ENCODE measurements at places on chromosomes 1 and 21.

GRCh38 chr1:42137766-42138165 is 15.4 kb upstream of the GUCA2B start:
- DNase-seq: no peak

- no peak for DNase-seq
Observed at GRCh38 chr1:204615881-204616280, 69.7 kb downstream of the LRRN2 start.

GRCh38 chr1:33317354-33317753 is 3.5 kb downstream of the A3GALT2 start:
- DNase-seq: no peak

GRCh38 chr1:92409946-92410549 is 76.7 kb downstream of the GFI1 start:
- DNase-seq: no peak

- no peak for DNase-seq
Observed at GRCh38 chr1:244782056-244782455, 53.4 kb upstream of the COX20 start.

GRCh38 chr1:231679109-231679508 is 52.5 kb downstream of the DISC1 start:
- no peak for DNase-seq

GRCh38 chr1:3135073-3135702 is 66.2 kb downstream of the PRDM16 start:
- no peak for DNase-seq

- DNase-seq: no peak
Observed at GRCh38 chr1:12343823-12344487, 114.1 kb downstream of the VPS13D start.

GRCh38 chr1:99570486-99571089 is 75.3 kb upstream of the PALMD start:
- DNase-seq: no peak

- DNase-seq: no peak
Observed at GRCh38 chr1:88298506-88298905, 385.6 kb upstream of the PKN2 start.

GRCh38 chr1:94998748-94999147 is 71.8 kb upstream of the CNN3 start:
- DNase-seq: no peak

DNA sequence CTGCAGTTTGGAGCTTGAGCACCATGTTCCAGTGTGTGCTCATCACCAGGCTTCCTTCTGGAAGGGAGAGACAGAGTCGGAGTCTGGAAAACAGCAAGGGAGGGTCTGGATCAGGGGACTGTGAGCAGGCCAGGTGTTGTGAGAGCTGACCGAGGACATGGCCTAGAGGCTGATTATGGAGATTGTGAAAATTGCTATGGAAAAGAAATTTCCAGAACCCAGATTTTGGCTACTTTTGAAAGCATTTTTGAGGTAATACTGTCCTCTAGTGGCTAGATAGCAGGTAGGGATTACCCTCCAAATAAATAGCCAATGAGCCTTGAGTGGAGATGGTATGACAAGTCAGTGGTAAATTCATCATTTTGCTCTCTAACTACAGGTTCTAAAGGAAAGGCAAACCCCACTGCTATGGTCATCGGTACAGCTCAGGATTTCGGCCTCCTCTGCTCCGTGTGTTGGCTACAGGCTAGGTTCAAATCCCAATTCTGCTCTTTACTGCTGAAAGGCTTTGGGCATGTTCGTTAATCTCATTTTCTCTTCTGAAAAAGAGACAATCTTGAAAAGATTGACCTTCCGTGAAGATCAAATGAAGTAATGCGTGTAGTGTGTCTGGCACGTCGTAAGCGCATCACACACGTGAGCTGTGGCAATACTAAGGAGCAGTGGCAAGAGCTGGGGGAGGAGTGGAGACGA is 1.0 kb upstream of the HAO2 start:
- peak; percentile 37 for DNase-seq

GRCh38 chr1:18795002-18795689 is 64.3 kb downstream of the TAS1R2 start:
- DNase-seq: no peak

DNA sequence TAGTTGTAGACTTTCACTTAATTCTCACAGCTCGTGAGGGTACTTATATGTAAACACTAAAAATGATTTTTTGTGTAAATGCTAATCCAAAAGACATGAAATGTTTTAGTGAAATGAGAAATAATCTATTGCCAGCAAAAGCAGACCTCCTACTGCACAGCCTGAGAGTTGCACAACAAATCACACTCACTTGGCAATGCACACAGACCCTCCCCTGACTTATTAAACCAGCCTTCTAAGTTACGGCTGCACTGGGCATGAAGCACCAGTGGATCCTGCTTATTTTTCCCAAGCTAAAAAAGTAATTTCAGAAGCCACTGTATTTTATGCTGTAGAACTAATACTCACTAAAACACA is 10.3 kb downstream of the ERRFI1 start:
- no peak for DNase-seq

DNA sequence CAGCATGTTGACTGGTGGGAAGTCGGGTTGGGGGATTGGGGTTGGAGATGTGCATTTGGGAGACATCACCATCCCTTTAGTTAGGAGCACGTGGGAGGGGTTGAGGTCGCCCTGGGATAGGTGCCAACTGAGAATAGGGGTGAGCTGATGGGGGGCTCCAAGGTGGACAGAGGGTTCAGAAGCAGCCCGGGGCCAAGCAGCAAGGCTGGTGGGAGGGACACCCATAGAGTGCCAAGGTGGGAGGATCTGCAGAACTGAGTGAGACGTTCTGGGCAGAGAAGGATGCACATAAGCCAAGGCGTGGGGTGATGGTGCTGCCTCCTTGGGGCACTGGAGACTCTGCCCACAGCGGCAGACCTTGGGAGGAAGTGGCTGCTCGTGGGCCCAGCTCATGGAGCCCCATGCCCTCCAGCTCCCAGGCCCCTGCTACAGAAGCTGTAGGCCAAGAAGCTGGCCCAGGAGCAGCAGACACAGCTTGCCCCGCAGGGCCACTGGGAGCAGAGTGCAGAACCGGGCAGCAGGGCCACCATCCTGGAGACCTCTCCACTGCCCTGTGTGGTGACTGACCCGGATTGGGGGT is 31.4 kb upstream of the PKP1 start:
- DNase-seq: no peak

DNA sequence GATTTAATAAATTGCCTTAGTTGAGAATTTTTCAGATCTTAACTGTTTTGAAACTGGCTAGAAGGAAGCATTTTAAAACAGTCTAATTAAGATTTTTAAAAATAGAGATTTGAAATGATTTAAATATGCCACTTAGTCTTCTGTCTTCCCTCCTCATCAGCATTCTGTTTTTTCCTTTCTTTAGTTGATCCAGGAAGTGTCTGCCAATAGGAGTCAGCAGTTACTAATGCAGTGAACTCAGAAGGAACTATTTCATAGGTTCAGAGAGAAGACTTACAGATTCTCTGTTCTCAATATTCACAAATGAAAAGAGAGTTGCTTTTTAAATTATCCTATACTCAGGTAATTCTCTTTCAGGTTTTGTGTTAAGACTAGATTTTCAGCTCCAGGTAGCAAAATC is 84.5 kb downstream of the RPS6KC1 start:
- no peak for DNase-seq

DNA sequence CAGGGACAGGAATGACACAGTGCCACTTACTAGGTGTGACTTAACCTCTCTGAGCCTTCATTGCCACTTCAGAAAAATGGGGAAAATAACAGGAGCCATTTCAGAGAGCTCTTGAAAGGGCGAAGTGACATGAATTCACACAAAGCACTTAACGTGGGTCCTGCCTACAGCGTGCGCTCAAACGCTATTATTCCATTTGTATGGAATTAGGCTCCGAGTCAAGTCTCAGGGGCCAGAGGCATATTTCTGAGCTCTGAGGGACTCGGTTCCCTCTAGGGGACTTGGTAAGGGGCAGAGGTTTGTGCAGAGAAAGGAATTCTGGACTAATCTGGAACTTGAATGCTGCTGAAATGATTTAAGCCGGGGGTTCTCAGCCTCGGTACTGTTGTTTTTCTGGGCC is 14.1 kb downstream of the DRAXIN start:
- DNase-seq: no peak

GRCh38 chr1:176854121-176854520 is 310.4 kb downstream of the ASTN1 start:
- no peak for DNase-seq
